ENCODE measurements at places on chromosomes 5 and 9.
A peak's percentile ranks its signal among the peaks of the same experiment; 100 is the strongest.

DNA sequence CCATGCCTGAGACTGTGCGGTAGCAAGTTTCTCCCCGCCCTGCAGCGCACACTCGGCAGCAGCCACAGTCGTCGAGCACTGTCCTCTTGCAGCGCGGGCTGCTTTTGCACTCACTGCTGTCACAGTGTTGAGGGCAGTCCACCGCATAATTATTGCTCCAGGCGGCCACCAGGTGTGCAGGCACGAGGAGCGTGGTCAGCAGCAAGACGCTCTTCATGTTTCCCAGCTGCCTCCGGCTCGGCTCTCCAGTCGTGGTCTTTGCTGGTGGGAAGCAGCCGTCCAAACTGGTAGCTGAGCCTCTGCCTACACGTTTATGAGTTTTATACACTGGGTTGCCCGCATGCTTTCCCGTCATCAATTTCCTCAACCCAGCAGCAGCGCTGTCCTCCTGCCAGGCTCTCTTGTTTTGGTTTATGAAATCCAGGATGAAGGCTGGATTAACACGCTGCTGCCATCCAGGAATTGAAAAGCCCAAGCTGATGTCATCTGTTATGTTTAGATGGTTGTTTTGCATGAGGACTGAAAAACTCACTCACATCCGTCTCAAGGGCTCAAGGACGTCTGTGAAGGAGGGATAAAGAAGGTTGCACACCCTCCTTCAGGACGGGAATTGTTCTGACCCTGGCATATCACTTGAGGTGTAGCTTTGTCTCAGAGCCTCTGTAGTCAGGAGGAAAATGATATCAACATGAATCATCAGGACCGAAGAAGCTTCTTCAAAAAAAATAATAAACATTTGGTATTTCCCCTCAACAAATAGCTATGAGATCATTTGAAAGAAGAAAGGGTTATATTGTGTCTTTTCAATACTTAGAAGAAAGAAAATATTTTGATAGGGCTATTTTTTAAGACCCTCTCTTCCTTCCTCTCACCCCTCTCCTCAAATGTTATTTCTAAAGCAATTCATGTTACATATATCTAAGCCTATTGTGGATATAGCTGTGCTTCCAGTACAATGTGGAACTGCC is at the start of gene ESM1:
TSS of gene ESM1 (minus strand) at position 293 of the 968 bp plus-strand sequence. CDS start at position 217, 76 bp downstream.
- no peak for DNase-seq

GRCh38 chr5:122089096-122090013 is 11.3 kb upstream of the LOX start:
- DNase-seq: no peak

GRCh38 chr9:123011878-123012528 is 21.5 kb upstream of the GPR21 start:
- DNase-seq: no peak

- no peak for DNase-seq
Observed at GRCh38 chr5:94057655-94058054, 316.3 kb upstream of the POU5F2 start.

- no peak for DNase-seq
Observed at GRCh38 chr5:78666041-78666444, 17.5 kb upstream of the LHFPL2 start.

DNA sequence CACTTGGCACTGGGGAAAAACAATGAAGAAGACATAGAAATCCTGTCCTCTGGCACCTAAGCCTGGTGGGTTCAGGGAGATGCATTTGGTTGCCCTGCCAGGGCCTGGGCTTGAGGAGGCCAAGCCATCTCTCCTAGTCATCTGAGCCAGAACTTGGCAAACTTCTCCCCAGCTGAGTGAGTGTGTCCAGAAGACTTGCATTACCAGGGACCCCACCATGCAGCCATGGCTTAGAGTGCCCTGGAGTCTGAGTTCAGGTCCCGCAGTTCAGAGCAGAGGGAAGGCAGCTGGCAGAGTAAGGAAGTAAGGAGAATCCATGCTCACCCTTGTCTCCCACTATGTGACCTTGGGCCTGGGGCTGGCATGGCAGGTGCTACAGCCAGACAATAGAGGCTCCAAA is 37.4 kb upstream of the FCN1 start:
- DNase-seq: no peak

DNA sequence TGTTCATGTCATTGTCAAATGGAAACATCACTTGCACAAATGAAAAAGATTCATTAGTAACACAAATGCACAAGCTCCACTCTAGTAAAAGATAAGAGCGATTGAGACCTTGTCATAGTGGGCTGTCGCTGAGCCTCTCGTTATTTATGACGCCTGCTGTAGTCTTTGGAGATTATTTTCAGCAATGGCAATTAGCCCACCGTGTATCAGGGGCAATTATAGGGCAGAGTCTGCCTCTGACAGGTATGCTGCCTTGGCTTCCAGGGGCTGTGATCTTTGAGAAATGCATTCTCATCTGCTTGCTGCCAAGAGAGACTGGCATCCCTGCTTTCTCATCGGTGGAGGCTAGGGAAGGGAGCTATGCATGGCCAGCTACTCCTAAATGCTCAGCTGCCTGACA is 426.8 kb upstream of the CLINT1 start:
- DNase-seq: no peak

GRCh38 chr5:33102551-33102950 is 338.2 kb upstream of the TARS1 start:
- no peak for DNase-seq

DNA sequence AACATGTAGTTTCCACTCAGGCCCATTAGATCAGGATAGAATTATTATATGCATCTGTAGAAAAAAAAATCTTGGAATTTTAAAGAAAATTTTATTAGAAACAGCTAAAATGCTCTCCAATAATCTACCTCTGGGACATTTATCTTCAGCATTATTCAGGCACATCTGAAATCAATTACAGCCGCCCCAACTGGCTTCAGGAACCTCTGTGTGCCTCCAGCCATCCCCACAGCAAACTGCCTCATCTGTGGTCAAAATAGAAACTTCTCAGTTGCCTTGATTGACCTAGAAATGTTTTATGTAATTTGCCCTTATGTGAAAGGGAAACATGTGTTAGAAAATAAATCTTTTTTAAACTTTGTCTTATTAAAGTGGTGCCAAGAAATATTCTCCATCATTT is 120.1 kb upstream of the LPAR1 start:
- DNase-seq: no peak

GRCh38 chr9:133119846-133120500 is 1.1 kb downstream of the RALGDS start:
- no peak for DNase-seq

GRCh38 chr5:142222225-142222865 is 102.5 kb downstream of the SPRY4 start:
- no peak for DNase-seq

GRCh38 chr5:74274326-74274725 is 366.2 kb downstream of the ENC1 start:
- DNase-seq: no peak

DNA sequence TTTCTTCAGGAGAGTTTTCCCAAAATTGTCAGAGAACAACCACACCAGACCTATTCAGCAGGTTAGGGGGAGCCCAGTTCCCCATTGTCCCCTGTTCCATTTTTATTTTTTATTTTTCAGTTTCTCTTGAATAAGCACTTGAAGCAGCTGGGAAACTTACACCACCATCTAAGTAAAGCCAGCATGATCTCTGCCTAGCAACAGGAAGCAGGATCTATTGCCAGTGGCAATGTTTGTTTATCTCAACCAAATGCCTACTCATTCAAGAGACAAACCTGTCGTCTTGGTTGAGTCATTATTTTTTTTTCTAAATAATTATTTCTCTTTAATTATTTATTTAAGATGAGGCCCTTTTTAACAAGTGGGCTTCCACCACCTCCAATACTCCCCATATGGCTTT is 379.3 kb downstream of the PLK2 start:
- no peak for DNase-seq

DNA sequence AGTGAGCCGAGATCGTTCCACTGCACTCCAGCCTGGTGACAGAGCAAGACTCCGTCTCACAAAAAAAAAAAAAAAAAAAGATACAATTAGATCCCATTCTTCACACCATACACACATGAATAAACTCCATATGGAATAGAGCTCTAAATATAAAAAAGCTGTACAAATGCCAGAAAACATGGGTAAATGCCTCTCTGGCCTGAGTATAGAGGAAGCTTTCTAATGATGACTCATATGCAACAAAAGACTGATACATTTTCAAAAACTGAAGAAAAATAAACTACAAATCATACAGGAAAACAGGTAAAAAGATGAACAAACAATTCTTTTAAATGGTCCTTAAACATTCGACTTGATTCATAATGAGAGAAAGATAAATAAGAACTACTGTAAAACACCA is 8.6 kb downstream of the ZFP62 start:
- no peak for DNase-seq

DNA sequence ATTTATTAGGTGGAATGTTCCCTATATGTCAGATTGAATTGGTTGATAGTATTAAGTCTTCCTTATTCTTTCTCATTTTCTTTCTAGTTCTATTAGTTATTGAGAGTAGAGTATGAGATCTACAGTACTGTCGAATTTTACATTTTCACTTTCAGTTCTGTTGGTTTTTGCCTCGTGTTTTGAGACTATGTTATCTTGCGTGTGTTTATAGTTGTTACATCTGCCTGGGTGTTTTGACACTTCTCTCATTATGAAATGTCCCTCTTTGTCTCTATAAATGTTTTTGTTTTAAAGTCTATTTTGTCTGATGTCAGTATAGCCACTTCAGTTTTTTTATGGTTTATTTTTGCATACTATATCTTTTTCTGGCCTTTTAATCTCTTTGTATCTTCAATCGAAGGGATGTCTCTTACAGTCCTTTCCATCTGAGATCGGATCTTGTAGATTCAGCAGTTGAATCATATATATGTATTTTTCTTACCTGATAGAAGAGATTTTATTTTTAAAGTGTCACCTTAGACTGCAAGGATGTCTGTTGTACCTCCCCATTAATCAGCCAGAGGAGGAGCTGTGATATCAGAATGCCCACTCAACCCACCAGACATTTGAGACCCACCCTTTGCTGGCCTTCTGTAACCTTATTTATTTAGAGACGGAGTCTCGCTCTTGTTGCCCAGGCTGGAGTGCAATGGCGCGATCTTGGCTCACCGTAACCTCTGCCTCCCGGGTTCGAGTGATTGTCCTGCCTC is 20.7 kb downstream of the EHMT1 start:
- peak; percentile 34 for DNase-seq

- peak; percentile 60 for DNase-seq
Observed at GRCh38 chr5:35773967-35774366, 82.7 kb upstream of the IL7R start.

DNA sequence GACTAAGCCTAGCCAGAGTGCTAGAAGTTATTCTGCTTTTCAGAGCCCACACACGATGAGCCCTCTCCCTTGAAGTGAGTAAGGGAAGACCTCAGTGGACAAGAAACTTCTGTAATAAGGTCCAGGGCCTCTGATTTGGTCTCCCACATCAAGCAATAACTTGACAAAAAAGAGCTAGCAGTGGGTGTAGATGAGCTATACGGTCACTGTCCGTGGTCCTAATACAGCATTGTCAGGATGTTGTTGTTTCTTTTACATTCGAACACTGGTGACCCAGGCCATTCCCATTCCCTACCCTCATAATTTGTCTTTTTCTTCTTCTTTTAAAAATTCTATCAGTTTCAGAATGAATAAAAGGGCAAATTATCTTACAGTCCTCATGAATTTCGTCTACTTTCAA is 5.2 kb downstream of the PCSK1 start:
- DNase-seq: no peak

GRCh38 chr9:120940573-120940972 is 14.0 kb upstream of the TRAF1 start:
- no peak for DNase-seq

DNA sequence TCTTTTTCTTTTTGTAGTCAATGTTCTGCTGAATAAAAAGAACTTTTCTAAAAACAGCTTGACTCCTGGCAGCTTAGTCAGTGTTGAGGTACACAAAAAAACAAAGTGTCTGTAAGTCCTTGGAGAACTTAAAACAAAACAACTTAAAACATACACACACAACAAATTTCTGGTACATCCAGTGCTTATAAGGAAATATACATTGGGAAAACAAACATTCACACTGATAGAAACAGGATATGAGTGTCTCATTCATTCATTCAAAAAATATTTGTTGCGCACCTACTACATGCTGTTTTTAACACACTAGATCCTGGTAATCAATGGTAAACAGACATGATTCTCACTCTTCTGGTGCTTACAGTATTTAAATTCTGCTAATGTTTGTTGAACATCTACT is 27.4 kb upstream of the MEGF9 start:
- no peak for DNase-seq

- DNase-seq: no peak
Observed at GRCh38 chr9:70581214-70581954, 166.9 kb upstream of the KLF9 start.

GRCh38 chr9:97675655-97676054 is 21.5 kb downstream of the XPA start:
- no peak for DNase-seq

GRCh38 chr5:54206580-54207229 is 103.7 kb downstream of the ARL15 start:
- no peak for DNase-seq

- no peak for DNase-seq
Observed at GRCh38 chr5:160452036-160452435, 30.4 kb downstream of the PTTG1 start.

- no peak for DNase-seq
Observed at GRCh38 chr5:18487928-18488480, 853.7 kb downstream of the TAF11L14 start.

- DNase-seq: no peak
Observed at GRCh38 chr9:126306071-126306647, 20.5 kb upstream of the MVB12B start.

- no peak for DNase-seq
Observed at GRCh38 chr9:96480736-96481135, 30.8 kb downstream of the HABP4 start.

GRCh38 chr5:155049569-155050383 is 36.2 kb downstream of the KIF4B start:
- no peak for DNase-seq

DNA sequence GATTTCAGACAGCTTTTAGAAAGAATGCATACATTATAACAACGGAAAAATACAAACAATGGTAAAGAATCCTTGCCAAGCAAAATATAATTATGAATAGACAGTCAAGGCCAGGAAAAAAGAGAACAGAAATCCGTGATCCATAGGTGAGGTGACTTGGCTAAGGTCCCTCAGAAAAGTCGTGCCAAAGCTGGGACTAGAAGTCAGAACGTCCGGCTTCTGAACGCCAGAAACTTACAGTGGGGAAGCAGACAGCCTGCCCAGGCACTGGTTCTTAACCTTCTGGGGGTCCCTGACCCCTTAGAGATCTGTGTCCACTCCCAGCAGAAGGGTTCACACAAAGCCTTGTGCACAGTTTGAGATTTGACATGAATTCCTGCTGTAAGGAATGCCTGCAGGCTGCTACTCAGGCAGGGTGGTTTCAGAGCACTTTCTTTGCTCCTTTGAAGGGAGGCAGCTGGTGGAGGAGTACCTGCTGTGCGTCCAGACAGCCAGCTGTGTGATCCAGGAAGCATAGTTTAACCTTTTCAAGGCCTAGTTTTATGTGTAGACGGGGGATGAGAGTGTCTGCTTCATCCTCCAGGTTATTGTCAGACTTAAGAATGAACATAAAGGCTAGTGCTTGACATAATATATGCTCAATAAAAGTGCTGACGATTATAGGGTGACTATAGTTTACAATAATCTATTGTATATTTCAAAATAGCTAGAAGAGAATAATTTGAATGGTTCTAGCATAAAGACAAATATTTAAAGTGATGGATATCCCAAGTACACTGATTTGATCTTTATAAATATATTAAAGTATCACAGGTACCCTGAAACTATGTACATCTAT is 852 bp downstream of the ARHGEF37 start:
- no peak for DNase-seq

GRCh38 chr5:137778772-137779564 is 24.8 kb upstream of the HNRNPA0 start:
- DNase-seq: peak; percentile 21

- DNase-seq: no peak
Observed at GRCh38 chr9:6444128-6444527, 31.1 kb downstream of the UHRF2 start.

Measured in CD4-positive, alpha-beta T cell treated with Interleukin-15 for 4 hours (primary cell).